ENCODE measurements at places on chromosomes 5 and 9.

- DNase-seq = no peak
These were observed 40.8 kb downstream of the GRAMD2B start for GRCh38 chr5:126464016-126464415.

GRCh38 chr5:99614888-99615287, 686.1 kb upstream of the CHD1 start:
- no peak for DNase-seq

DNA sequence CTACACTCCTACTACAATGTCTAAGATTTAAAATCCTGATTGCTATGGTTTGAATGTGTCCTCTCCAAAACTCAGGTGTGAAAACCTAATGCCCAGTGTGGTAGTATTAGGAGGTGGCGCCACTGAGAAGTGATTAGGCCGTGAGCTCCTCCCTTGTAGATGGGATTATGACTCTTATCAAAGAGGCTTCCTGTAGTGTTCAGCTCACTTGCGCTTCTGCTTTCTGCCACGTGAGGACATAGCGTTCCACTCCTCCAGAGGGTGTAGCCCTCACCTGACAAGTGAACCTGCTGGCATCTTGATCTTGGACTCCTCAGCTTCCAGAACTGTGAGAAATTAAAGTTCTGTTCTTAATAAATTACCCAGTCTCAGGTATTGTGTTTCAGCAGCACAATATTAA, 33.0 kb upstream of the WHRN start:
- DNase-seq = peak; percentile 45

GRCh38 chr5:149414405-149415065, 35.4 kb upstream of the IL17B start:
- DNase-seq = no peak

DNA sequence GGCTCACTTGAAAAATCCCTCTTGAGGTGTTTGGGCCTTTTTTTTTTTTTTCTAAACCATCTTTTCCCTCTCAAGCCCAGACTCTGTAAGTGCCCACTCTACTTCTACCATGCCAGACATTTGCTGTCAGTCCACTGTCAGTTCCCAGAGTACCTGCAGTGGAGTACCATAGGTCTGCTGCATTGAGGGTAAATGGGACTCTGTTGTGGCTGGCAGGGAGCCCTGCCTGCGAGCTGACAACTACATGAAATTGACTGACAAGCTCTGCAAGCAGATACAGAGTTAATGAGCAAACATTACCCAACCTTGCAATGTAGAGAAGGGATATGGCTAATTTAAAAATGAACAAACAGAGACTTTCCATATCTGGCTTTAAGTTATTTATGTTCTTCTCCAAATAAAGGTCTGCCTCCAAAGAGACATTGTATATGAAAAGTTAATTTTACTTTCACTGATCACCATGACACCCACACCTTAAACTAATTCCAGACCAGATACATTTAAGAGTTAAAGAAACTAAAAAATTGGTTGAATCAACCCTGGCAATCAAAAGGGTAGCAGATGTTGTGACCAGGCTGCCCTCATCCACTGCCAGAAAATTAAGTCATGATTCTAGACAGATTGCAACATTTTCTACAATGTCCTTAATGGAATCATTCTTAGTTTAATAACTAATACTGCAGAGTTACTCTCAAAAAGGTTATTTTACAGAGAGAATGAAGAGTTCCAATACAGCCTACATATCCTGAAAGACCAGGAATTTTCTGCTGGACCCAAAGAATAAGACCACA, 100.4 kb upstream of the PAM start:
- DNase-seq = no peak

- no peak for DNase-seq
These were observed 106.6 kb downstream of the PALM2AKAP2 start for GRCh38 chr9:109886617-109887016.

GRCh38 chr5:88290801-88291200, 22.2 kb upstream of the TMEM161B start:
- no peak for DNase-seq

GRCh38 chr5:33282696-33283095, 158.1 kb upstream of the TARS1 start:
- no peak for DNase-seq

DNA sequence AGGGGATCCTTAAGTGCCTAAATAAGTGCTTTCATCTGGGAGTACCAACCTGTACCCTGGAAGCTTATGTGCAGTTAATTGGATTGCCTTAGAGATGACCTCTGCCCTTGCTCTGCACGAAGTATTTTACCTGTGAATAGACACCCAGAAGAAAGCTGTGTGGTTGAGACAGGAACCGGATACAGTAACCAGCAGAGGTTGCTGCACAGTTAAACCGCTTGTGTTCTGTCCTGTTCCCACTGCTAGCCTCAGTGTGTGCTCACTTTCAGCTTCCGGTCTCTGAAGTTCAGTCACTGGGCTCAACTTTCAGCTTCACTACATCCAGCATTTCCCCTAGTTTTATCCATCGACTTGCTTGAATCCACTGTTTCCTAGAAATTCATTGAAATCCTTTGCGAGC, 185.3 kb downstream of the FAM170A start:
- no peak for DNase-seq

- DNase-seq = peak; percentile 51
These were observed 208.1 kb downstream of the GNA14 start for GRCh38 chr9:77440057-77440456.

GRCh38 chr9:125189011-125189360, 617 bp downstream of the PPP6C start:
- DNase-seq = peak; percentile 61

DNA sequence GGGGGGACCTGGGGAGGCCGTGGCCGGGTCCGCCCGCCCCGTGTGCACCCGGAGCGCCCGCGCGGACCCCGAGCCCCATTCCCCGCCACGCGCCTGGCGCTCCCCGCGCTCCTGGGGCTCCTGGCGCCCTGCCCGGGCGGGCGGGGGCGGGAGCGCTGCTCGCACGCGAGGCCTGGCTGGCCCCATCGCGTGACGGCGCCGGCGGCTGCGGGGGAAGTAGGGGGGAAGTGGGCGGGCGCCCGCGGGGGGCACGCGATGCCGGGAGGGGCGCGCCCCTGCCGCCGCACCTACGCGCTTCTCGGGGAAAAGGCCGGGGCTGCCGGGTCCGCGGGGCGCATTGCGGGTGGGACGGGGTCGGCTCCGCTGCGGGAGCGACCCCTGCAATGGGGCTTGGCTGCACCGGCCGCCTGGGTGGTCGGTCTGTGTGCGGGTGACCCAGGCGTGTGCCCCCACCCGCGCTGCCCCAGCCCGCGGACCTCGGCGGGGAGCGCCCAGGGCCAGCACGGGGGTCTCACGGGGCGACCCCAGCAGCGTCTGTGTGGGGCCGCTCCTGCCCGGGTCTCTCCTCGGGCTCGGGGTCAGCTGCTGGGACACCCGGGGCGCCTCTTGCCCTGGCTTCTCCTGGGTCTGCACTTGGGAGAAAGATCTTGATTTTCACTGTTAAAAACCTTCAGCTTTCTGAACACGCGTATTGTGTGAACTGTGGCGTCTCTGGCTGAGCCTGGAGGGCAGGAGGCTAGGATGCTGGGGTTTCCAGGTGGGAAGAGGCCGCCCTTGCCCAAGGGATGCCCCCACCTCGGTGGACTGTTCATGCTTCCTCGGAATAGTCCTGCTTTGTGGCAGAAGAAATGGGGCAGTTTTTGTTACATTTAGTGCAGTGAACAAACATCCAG, 52.4 kb downstream of the AHRR start:
- DNase-seq = peak; percentile 64

DNA sequence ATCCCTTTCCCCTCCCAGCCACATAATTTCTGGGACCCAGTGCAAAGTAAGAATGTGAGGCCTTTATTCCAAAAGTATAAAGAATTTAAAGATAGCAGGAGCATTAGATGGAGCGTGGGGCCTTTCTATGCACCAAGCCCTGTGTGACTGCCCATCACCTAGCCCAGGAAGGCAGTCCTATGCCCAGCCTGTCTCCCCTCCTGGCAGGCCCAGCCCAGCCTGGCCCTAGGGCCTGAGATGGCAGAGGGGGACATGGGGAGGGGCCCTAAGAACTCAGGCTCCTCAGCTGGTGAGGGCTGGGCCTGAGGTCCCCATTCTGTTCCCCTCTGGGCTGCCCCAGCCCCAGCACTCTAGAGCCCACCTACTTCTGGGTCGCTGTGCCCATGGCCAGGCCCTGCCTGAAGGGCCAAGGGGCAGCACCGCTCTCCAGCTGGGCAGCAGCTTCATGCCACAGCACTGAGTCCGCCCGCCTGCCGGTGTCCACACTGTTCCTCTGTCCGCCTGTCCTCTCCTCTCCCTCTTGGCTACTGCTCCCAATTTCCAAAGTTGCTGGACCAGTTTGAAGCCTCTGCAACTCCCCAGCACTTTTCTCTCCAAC, 995 bp upstream of the SLC23A1 start:
- no peak for DNase-seq

DNA sequence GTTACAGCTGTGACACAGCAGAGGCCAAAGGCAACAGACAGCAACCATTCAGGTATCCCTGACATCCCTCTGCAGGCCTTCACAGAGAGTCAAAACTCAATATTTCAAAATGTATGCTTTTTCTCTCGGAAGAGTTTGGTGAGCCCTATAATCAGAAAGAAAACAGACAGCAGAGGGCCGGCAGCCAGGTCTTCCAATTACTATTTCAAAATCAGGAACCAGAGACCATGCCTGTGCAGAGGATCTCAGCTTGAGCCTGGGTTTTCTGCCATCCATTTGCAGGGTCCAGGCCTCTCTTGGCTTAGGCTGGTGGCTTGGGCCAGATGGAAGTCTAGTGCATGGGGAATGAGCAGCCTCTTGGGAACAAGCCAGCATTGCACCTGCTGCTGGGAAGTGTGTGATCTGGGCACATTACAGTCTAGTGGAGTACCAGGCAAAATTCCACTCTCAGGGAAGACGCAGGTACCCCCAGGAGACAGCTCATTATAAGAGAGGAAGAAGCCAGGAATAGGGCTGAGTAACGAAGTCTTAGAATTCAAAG, 231.3 kb downstream of the ENC1 start:
- DNase-seq = no peak

DNA sequence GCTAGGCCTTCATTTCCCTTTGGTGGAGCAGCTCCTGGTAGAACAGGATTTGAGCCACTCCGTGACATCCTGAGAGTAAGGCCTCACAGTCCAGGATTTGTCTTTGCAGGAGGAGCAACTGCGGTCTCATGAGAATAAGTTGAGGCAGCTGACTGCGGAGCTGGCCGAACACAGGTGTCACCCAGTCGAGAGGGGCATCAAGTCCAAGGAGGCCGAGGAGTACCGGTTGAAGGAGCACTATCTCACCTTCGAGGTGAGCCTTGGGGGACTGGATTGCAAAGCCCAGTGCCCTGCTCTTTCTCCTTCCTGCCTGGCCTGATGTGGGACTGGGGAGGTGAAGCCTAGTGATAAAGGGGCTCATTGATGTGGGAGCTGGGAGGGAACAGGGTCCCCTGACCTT, 44.3 kb downstream of the PSD2 start:
- no peak for DNase-seq

DNA sequence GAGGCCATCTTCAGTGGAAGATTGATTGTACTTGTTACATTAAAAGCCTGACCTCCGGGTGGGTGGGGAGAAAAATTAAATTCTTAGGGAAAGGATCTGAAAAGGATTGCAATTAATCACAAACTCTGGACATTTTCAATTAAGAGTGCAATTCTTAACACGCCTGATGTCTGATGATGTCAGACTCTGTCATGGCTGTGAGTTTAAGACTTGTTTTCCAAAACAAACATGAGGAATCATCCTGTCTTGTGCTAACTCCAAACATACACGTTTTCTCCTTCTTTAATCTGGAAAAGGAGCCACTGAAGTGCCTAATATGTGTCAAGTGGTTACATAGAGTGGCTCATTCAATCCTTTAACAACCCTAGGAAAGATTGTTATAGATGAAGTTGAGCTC, 60.4 kb upstream of the SMIM23 start:
- no peak for DNase-seq

DNA sequence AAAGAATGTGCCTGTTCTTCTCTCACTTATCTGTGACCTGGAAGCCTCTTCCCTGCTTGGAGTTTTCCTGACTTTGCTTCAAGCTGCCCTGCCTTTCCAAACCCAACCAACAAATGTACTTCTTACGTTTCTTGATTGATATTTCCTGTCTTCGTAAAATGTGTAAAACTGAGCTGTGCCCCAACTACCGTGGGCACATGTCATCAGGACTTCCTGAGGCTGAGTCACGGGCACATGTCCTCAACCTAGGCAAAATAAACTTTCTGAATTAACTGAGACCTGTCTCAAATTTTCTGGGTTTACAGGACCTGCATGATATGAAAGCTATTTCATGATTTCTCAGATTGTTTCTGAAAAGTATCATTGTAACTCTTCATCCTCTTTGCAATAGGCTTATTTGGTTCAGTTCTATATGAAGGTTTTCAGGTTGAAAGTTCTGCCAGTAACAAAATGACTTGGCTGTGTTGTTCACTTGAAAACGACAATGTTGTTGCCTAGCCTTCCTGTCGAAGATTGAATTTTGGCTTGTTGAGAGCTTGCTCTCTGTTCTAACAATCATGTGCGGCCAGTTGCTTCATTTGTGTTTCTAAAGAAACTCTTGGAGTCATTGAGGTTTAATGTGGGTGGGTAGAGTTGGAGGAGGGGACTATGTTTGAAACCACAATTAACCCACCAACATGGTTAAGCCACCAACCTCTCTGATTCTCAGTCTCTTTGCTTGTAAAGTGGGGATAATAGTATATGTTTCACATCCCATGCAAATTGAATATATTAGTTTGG, 145.6 kb downstream of the FBXL7 start:
- DNase-seq = no peak

- no peak for DNase-seq
These were observed 18.4 kb downstream of the NDUFS4 start for GRCh38 chr5:53578854-53579253.

DNA sequence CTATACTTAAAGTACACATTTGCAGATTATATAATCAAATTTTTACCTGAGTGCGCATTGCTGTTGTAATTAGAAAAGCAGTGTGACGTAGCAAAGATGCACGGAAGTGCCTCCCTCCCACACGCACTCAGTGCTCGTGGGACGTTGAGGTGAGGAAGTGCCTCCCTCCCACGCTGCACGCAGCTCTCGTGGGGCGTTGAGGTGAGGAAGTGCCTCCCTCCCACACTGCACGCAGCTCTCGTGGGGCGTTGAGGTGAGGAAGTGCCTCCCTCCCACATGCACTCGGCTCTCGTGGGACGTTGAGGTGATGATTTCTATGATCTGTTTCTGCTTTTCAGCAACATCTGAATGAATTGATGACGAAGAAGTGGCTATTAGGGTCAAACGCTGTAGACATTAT, 21.0 kb downstream of the EXOC3 start:
- no peak for DNase-seq

DNA sequence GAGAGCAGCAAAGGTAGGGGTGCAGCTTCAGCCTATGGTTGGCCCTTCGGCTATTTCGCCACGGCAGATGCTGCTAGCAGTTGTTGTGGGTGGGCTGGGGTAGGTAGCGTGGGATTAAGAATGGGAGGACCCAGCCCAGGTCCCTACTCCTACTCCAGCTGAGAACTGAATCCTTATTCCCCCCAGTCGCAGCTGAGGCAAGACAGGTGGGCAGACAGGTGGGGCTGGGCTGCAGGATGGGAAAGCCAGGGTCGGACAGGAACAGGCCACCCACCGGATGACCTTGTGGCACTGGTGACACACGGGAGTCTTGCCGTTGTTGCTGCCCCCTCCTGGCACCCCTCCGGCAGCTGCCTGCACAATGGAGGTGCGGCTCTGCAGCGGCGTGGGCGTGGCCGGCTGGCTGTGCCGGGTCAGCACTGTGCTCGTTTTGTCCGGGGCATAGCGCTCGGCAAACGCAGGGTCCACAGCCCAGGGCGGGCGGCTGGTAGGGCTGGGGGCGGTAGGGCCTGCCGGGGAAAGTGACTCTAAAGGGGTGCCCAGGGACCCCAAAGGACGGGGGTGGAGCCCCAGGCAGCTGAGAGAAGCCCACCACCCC, 8.2 kb downstream of the PDLIM7 start:
- DNase-seq = peak; percentile 40
